Fibroblast of skin of left quadriceps (primary cell): ENCODE measurements at places on chromosomes 7 and 10.

GRCh38 chr10:86205306-86206239, 161.0 kb downstream of the GRID1 start:
- no peak for DNase-seq

DNA sequence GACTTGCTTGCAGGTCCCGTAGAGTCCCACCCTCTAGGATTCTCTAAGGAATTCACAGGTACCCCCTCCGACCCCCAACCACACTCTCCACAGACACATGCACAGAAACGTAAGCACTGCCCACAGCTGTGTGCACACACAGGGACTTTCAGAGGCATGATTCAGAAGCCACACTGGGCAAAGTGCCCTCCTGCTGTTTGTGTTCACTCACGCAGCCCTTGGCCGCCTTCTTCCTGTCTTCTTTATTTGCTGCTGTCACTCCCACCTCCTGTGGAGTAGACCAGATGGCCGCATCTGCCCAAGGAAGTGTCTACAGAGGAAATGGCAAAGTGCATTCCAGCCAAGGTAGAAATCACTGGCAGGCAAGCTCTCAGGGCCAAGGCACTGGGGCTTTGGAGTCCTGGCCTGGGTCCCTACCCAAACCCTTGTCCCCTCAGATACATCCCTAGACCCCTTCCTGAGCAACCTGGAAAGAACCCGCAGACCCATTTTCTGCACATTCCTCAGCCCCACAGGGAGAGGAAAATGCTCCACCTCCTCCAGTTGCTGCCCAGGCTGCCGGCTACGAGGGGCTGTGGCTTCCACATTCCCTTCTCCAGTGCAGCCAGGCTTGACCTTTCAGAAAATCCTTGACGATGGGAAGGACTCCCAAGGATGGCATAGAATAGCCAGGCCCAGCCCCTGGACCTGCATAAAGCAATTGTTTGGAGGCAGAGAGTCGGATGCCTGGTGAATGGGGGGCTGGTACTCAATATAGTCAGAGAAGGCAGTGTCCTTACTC, 21.6 kb upstream of the GIMAP8 start:
- peak; percentile 25 for DNase-seq

GRCh38 chr10:117928741-117929140, 118.0 kb downstream of the RAB11FIP2 start:
- no peak for DNase-seq

GRCh38 chr10:44014644-44015250, 366.1 kb upstream of the ZNF32 start:
- DNase-seq = no peak

- no peak for DNase-seq
Measured at GRCh38 chr10:15122477-15123030, 25.4 kb downstream of the RPP38 start.

DNA sequence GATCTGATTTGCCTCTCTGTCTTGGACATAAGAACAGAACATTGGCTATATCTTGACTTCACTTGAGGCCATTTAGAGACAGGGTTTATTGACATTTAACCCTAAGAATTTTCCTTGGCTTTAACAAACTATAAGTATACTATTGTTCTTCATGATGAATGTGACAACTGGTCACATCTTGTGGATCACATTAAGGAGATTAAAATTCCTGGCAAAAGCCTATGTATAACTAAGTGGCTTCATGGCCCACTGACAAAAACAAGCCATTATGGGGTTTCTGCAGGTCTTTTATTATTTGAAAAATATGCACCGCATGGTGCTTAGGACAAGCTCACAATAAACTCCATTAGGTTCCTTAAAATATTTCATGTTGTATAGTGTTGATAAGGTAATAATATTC, 54.8 kb downstream of the THNSL1 start:
- no peak for DNase-seq

DNA sequence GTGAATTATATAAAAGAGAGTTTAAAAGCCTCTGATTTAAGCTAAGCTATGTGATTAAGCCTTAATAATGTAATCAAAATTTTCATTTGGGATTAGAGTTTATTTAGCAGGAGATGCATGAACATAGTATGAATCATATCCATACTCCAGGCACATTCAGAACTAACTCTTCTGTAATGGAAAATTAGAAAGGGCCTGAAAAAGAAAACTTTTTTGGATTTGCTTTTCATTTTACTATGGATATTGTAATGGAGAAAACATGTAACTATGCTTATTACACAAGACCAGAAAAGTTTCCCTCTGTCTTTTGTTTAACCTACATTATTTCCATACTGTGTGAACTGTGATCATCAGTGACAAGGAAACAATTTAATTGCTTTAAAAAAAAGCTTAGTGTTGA, 22.0 kb downstream of the TES start:
- no peak for DNase-seq

- no peak for DNase-seq
Measured at GRCh38 chr10:111277661-111278060, 200.8 kb downstream of the ADRA2A start.
